ENCODE measurements at places on chromosomes 2 and 18.

GRCh38 chr2:234752966-234753365, 198.9 kb upstream of the SH3BP4 start:
- no peak for DNase-seq

GRCh38 chr18:40874233-40874632, 1080.8 kb upstream of the PIK3C3 start:
- DNase-seq = no peak

DNA sequence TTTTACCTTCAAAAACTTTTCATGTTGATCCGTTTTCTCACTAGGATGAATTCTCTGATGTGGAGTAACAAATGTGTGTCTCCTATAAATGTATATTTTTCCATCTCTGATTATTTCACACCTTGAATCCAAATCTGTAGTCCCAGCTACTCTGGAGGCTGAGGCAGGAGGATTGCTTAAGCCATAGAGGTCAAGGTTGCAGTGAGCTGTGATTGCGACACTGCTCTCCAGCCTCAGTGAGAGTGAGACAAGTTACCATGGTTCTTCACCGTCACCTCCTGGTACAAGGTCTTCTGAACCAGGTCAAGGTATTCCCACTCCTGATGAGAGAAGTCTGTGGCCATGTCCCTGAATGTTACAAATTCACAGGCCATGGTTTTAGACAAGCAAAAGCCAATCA, 15.1 kb downstream of the GMCL1 start:
- DNase-seq = no peak

DNA sequence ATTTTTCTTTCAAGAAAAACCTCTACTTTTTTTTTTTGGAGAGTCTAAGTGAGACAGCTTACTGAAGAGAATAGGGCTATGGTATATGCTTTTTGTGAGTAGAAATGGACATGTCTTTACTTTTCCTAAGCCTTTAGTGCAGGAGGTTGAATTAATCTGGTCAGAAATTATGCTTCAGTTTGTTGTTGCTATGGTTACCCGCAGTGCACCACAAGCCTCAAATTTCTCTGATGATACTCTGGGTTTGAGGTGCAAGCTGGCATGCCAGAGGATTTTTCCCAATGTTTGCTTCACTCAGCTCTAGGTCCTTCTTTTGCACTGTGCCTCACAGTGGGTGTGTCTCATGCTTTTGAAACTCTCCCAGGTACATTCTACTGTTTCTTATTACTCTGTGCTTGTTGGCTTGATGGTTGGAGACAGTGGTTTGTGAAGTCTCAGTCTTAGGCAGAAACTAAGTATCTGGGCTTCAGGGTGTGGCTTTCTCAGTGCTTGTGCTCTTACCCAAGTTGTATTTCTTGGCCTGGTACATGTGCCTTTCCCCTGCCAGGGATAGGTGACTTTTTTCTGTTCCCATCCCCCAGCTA, 278.3 kb downstream of the RBM43 start:
- no peak for DNase-seq

DNA sequence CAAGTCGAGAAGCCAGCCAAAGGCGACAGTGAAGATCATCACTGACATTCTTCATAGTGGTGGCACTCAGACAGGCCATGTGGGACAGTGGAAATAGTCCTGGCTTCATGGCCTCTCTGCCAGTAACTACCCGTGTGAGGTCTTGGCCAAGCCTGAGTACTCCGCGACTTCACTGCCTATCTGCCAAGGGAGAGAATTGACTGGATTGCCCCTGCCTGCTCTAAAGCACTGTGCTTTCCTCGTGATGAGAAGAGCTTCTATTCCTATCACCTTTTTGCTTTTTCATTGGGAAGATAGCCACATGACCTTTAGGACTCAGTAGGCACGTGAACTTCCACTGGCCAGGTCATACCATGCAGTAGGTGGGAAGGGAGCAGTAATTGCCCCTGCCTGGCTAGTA, 239.3 kb downstream of the HAUS1 start:
- DNase-seq = no peak

DNA sequence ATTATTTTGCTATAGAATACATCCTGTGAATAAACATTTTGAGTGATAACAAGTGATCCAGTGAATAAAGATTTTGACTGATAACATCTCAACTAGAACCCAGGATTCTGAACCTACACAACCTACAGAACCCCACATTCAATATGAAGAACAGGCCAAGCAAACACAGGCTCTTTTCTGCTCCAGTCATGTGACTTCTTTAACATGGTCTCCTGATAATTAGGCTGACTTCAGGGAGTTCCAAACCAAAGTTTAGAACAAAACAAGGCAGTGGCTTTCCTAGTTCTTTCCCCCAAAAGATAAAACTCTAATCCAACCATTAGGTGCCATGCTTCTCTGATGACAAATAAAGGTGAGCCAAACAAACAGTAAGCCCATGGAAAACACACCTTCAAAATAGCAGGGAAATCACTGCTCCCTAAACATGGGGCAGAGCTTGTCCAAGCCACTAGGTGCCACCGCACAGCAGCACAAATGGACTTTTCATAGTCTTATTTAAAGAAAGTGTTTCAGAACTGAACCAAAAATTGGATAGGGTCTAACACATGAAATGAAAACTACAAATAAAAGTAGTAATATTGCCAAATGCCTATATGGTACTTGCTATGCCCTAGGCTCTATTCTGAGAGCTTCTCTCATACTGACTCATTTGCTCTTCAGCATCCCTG, 95.3 kb downstream of the EVA1A start:
- no peak for DNase-seq

- DNase-seq = no peak
Measured at GRCh38 chr2:153408710-153409385, 69.7 kb downstream of the RPRM start.

GRCh38 chr2:191951376-191951775, 104.5 kb upstream of the CAVIN2 start:
- no peak for DNase-seq

DNA sequence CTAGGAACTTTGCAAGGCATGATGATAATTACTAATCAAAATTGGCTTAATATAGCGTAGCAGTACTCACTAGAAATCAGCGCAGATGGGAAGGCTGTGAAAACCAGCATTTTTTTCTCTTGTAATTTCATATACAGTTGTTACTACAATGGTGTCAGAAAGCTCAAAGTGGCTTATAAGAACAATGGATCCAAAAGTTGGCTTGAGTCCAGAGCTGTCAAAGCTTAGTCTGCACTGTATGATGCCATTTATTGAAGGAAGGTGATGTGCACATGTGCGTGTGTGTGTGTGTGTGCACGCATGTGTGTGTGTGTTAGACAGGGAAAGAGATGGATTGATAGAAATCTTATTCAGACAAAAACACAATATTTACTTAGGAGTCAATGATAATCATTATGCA, 341.3 kb downstream of the TGIF1 start:
- DNase-seq = no peak

GRCh38 chr2:49901202-49902065, 747.1 kb upstream of the FSHR start:
- no peak for DNase-seq

DNA sequence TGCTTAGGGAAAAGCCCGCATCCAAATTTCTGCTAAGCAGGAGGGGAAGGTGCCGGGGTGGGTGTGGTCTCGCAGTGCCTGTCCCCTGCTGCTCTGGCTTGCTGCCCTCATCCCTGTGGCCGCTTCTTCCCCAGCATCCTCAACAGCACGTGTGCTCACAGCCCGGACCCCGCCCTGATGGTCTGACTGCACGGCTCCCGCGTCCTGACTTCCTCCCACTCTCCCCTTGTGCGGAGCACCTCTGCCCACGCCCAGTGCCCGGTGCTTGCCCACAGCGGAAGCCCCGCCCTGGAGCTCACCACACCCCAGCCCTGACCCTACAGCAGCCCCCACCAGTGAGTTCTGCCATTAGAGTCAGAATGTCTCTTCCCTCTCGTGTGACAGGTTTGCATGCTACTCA, 277.9 kb downstream of the NDUFA10 start:
- DNase-seq = no peak

DNA sequence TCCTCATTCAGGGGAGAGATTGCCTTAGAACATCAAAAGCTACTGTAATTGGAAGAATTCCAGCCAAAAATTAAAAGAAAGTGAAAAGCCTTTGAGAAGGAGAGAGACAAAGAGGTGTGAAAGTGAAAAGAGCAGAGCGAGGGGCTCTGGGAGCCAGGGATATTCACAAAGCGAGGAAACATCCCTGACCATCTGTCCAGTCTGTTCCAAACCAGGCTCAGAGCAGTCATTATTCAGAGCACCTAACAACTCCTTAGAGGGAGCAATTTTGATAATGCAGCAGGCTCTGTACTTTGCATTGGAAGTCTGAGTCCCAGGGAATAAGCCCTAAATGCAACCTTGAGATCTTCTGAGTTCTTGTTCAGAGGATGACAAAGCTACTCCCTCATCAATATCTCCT, 119.1 kb upstream of the LYPD1 start:
- no peak for DNase-seq

DNA sequence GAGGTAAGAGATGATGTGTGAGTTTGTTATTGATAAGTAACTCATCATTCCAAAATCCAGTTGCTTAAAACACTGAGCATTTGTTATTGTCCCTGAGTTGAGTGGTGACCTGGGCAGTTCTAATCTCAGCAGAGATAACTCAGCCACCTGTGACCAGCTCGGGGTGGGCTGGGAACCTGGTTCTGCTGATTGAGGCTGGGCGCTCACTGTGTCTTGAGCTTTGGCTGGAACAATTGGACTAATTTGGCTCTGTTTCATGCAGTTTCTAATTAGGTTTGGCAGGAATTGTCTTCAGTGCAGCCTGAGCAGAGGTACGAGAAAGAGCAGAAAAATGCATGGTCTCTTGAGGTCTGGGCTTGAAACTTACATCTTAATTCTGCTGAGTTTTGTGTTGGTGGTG, 144.7 kb downstream of the RNF144A start:
- DNase-seq = no peak

DNA sequence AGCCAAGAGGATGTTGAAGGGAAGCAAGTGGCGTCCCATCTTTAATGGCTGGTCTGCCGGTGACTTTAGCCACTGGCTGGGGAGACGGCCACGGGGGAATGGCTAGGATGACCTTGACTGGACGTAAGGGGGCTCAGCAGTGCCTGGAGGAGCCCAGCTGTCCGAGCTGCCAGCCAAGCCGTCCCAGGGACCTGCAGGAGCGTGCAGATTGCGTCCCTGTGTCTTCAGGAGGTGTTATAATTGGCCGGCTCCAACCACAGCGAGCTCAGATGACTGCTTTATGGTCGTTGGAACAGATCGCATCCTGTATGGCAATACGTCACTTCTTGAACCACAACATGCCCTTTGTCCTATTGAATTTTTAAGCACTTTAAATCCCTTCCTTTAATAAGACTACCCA, 204.6 kb downstream of the EIPR1 start:
- DNase-seq = no peak

DNA sequence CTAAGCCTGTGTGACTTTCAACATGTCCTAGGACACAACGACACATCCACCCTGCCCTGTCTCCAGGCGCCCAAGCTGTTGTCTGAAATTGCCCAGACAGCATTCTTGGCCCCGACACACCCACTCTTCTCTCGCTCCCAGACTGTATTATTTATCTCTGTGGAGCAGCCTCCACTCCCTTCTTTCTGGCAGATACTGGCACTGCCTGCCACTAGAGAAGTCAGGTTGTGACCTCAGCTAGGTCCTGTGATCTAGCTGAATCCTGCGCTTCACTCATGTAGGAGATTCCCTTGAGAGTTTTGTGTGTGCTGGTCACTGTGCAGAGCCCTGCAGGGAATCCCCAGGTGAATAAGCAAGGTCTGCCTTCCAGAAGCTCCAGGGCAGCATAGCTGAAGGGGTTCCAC, 77.1 kb upstream of the TNP1 start:
- DNase-seq = no peak

GRCh38 chr2:3805201-3805939, 102.0 kb downstream of the DCDC2C start:
- DNase-seq = no peak

DNA sequence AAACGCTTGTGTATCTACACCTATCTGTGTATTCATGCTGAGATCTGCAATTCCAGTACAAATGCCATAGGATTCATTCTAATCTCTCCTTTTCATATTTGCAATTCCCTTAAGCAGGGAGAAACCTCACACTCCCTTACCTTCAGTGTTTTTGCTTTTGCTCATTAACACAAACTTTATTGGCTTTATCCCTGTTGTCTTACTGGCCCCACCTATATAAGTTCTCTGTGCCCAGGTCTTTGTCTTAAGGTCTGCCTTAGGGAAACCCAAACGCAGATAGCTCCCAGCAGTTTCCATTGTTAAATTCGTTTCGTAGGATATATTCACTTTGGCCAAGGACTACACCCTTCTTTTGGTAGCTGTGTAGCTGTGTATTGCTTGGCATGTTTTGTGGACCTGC, 4.0 kb upstream of the SNORC start:
- no peak for DNase-seq

- no peak for DNase-seq
Measured at GRCh38 chr2:46825939-46826568, 89.6 kb downstream of the MCFD2 start.

DNA sequence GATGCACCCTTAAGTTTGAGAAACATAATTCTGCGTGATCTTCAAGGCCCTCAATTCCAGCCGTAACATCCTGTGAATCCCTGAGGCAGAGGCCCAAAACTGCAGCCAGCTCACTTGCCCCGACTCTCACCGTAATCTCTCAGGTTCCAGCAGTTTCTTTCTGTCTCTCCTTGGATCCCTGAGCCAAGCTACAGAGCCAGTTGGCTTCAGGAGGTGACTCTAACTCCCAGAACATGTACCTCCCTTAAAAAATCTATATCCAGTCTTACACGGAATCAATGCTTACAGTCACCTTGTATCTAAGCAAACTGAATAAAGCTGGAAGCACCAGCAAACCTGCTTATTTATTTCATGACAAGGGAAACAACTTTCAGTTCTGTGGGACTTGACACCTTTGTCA, 300.4 kb downstream of the SETBP1 start:
- DNase-seq = no peak

GRCh38 chr18:2963048-2963447, 49.9 kb downstream of the LPIN2 start:
- no peak for DNase-seq

GRCh38 chr2:47006374-47007222, 91.0 kb upstream of the MCFD2 start:
- no peak for DNase-seq

DNA sequence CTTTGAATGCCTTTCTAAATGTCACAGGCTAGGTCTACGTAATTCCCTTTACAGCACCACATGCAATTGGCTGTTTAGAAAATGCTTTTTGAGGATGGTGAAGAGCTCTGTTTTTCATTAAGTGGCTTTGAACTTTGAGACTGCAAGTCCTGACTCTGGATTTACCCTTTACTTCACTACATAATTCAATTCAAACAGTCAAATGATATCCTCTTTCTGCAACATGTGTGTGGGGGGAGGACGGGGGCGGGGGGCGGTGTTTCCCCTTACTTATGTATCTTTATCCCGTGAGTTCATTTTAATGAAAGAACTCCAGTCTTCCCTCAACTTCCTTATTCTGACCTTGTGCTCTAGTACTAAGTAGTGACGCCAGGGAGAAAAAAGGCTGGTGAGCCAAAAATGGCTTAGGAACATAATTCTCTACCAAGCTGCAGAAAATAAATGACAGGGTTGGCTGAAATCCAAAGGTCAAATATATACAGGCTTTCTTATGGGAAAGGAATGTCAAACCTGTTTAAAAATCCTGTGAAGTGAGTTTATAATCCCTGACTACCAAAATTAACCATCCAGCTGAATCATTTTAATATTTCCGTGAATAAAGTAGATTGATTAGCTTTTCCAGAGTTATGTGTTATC, 119.6 kb downstream of the SLC8A1 start:
- DNase-seq = no peak

GRCh38 chr2:209772290-209772685, 656 bp downstream of the UNC80 start:
- DNase-seq = no peak

Measured in hypothalamus (tissue), 51 donors.